Activated CD4-positive, alpha-beta T cell treated with anti-CD3 and anti-CD28 coated beads, Interleukin-2, amount 10 ng/mL, durations not matched to agents 7 days and 5 days (primary cell): ENCODE measurements at places on chromosomes 12 and 14.
A peak's percentile ranks its signal among the peaks of the same experiment; 100 is the strongest.

DNA sequence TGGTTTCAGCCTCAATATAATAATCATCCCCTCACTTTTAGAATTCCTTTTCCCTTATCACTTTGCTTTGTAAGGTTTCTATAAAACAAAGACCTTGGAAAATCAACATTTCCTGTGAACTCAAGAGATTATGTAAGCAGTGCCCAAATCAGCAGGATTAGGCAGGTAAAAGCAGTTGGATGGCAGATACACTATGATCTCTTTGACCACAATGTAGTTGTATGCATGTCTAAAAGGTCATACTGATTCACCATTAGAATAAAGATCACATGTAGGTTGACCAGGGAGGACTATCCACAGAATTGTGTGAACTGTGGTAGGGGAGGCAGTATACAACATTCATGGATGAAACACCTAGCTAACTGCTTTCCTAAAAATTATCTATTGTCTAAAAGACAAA is 57.5 kb downstream of the DENND5B start:
- no peak for DNase-seq

DNA sequence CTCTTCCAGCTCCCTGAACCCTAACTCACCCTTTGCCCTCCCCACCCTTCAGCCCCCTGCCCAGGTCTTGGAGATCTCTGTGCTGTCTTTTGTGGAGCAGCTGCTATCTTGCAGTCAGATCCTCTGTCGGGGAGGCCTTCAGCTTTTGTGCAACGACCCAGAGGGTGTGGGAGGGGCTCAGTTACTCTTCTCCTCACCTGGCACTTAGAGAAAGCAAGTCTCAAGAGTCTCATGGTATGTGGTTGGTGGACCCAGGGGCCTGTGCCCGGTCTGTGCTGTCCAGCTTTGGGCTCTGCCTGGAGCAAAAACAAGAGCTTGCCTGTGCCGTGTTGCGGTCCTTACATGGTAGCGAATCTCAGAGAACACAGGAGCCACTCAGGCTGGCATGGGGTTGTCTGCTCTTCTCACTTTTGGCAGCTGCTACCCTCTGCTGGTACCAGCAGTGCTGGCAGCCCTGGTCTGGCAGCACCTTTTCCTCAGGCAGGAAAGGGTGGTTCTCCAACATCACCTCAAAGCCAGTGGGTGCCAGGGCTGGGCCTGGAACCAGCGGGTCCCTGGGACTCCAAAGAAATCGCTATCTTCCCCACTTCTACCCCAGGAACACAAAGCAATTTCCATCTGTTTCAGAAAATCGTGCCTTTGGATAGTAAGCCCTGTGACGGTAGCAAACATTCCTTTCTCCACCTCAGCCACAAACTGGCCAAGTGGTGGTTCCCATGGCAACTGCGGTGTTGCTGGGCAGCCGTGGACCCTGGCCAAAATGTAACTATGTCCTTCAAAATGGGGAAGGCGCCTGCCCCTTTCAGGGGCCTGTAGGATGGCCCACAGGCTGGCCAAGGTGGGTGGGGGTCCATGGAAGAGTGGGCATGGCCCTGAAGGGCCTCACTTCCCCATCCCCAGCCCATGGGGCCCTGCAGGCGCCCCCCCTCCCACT is 90.0 kb downstream of the RIN3 start:
- peak; percentile 72 for DNase-seq

GRCh38 chr12:96889273-96889933 is 17.7 kb upstream of the NEDD1 start:
- DNase-seq: no peak

DNA sequence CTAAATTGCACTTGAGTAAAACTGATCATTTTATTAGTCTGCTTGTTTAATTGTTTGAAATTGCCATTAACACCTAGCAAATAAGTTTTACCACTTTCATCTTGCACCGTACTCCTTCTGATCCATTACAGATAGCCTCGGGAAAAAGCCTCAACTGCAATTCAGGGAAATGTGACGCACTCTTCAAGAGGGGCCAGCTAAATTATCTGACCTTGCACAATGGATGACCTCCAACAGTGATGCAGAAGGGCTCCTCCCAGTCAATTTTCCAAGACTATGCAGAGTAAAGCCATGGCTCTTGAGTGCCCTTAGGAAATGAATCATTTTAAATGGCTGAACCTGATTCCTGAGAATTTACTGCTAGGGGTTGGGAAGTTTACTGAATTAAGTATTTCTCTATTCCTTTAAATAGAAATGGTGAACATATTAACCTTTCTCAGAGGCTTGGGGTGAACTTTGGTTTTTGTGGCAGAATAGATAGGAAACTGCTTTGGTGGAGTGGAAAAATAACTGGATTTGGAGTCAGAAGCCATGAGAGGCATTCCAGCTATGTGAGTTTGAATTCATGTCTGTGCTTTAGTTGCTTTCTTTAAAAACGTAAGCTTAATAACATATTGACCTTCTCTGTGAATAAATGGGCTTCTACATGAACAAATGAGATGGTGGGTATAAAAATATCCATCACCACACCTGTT is 64.8 kb upstream of the OVCH1 start:
- DNase-seq: no peak

- DNase-seq: no peak
Measured at GRCh38 chr14:64340560-64341196, 46.5 kb upstream of the ESR2 start.

DNA sequence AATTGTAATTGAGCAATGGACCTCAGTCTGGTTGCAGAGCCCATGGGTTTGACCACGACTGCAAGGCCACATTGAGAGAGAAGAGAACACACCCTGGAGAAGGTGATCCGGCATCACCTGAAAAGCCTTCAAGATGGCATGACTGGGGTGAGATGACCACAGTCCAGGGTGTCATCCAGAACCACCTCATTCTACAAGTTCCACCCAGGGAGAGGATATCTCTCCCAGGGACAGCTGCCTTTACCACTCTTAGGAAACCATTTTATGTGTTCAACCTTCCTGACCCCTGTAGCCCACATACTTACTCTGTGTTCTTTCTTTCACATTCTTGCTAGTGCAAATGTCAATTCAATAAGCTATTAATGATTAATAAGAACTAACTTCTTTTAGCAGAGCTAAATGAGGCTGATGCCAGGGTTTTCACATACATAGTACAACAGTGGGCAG is 43.4 kb upstream of the CPM start:
- DNase-seq: no peak

- DNase-seq: no peak
Measured at GRCh38 chr14:69093631-69094421, 59.1 kb downstream of the DCAF5 start.

DNA sequence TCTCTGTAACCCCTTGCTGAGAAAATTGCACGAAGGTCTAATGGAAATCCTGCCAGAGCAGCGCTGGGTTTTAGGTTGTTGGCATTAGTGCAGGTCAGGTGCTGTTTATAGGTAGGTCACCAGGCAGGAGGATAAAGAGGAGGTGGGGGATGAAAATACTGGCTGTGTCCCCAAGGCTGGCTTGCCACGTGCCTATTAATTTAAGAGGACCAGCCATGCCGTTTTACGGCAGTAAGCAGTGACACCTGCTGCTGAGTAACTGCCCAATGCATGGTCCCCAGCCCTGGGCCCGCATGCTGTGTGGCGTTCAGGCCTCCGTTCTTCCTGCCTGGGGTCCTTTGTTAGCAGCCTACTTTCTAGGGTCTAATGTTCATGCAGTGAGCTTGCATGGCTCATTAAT is 67.2 kb downstream of the WDR20 start:
- DNase-seq: no peak

- DNase-seq: no peak
Measured at GRCh38 chr12:107361970-107362369, 268.6 kb upstream of the CRY1 start.

GRCh38 chr12:114167431-114167830 is 201.3 kb upstream of the RBM19 start:
- no peak for DNase-seq

DNA sequence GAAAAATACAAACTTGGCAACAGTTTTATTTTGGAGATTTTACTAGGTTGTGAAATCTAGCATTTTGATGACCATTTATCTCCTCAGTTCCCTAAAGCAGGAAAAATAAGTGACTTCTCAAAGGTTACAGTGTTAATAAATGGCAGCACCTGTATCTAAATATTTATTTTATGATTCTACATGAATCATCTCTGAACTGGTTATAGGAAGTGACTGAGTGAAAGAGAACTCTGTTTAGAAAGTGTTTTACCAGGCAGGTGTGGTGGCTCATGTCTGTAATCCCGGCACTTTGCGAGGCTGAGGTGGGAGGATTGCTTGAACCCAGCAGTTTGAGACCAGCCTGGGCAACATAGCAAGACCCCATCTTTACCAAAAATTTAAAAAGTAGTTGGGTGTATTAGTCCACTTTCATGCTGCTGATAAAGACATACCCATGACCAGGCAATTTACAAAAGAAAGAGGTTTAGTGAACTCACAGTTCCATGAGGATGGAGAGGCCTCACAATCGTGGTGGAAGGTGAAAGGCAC is 26.3 kb downstream of the MIPOL1 start:
- no peak for DNase-seq

DNA sequence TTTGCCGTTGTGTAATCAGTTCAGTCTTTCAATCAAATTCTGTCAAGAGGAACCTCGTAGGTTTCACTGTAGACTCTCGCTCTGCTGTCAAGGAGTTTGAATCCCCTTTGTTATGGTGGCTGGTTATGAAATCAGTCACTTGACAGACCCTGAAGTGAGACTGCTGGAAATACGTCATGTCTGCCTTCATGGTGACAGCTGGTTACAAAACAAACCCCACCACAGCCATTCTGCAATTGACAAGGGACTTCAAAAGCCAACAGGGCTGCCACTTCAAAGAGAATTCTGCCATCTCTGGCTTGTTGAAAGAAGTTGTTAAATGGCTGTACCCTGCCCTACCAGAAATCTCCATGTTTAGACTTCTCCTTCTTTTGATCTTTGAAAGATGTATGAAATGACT is 286.9 kb downstream of the ERC1 start:
- peak; percentile 50 for DNase-seq

- DNase-seq: no peak
Measured at GRCh38 chr12:848173-848865, 95.9 kb downstream of the WNK1 start.

DNA sequence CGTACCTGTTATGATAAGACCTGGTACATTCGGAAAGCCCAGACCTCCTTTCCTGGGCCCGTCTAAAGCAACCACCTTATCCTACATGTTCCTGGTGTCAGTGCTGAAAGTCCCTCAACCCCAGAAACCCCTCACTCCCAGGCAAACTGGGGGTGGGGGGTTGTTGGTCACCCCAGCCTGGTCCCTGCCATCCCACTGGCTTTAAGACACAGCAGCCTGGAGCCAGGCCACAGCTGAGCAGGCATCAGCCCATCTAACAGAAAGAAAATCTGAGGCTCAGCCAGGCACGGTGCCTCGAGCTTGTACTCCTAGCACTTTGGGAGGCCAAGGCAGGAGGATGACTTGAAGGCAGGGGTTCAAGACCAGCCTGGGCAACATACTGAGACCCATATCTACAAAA is 4.5 kb downstream of the SELPLG start:
- no peak for DNase-seq

DNA sequence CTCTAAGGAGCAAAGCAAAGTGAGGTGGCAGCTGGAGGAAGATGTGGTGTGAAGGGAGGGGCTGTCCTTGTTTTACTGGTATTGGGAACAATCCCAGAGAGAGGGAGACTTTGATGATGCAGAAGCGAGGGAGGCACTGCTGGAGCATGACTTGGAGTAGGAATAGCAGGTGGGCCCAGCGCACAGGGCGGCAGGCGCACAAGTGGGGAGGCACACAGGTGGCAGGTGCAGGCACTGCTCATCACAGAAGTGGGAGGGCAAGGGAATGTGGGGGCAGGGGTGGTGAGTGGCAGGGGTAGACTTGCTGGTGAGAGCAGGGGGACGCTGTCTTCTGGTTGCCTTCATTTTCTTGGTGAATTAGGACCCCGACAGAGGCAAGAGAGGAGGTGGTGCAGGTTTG is 11.5 kb upstream of the IFI27 start:
- DNase-seq: no peak

DNA sequence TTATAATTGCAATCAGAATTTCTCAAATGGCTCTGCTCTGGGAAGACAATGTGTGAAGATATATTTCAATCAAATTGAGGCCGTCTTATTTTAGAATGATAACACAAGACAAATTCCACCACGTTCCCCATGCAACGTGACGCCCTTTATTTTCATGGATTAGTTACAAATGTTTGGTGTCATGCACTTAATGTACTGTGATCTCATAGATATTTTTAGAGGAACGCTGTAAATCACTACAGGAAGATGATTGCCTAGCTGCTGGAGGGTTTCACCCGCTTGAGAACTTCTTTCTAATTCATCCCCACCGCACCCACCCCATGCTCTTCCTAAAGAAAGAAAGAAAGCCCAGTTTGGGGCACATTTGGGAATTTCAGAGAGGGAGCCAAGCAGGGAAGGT is 117.2 kb downstream of the PLXNC1 start:
- no peak for DNase-seq

DNA sequence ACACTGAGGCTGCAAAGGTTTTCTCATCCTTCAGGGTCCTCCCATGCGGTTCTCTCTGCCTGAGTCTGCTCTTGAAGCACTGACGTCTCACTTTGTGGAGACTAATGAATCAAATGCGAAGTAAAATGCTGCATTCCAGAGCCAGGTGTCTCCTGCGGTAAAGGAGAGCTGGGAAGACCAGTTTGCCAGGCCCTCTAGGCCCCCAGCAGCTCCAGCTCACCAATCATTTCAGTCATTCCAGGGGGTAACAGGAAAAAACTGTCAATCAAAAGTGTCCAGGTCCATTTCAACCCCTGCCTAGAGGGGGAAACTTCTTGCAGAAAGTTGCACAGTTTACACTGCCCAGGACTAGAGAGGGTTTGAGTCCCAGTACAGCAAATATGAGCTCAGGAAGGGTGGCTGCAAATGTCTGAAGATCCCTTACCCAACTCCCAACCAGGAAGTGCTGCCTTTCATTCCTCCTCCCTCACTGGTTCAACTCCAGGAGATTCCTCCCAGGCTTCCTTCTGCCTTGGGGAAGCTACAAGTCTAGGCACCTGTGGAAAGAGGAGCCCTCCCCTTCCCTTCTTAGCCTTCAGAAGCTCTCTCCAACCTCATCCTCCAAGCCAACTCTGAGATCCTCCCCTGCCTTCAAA is 2.7 kb upstream of the NXPH4 start:
- no peak for DNase-seq

DNA sequence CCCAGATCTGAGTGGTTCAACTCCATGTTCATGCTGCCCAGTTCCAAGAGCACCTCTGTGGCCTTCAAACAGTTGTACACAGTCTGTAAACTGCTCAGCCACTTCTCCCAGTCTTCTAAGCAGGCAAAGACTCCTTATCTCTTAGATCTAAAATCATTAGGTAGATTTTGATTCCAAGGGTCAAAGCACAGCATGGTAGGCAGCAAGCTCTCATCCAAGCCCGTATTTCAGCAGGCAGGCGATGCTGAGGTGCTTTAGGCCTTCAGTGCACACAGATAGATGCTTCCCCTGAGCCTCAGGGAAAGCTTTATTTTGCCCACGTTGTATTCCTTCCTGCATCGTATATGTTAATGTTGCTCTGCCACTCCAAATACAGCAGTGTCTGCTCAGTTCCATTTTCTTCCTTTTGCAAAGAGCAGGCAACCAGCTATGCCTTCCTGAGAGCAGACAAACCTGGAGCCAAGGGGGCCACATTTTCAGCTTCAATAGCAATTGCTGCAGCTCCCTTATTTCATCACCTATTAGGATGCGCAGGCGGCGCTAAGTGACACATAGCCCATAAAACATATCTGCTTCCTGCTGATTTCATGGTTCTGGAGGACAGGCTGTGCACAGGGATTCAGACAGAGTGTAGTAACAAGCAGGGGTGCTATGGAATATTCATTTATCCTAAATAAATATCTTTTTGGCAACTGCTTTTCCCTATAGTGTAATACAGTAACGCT is 67.5 kb downstream of the ETV6 start:
- no peak for DNase-seq

- no peak for DNase-seq
Measured at GRCh38 chr12:120369603-120370342, 809 bp upstream of the MSI1 start.

GRCh38 chr12:103503546-103504480 is 8.0 kb upstream of the C12orf42 start:
- peak; percentile 59 for DNase-seq
